ENCODE measurements at places on chromosomes 4 and X. TPM values are rescaled to one million over a fixed set of nuclear protein-coding genes. Genes with fewer than 3 reads are reported as not detected.

KCND1 gene
- total RNA-seq, result 2.0 TPM

GRCh38 chr4:149409146-149409545, 406.5 kb downstream of the IQCM start:
- no peak for ATAC-seq

GRCh38 chrX:136907621-136908020, 27.1 kb upstream of the RBMX start:
- no peak for ATAC-seq

GRCh38 chr4:151887816-151888180, 127.0 kb upstream of the GATB start:
- no peak for ATAC-seq

DNA sequence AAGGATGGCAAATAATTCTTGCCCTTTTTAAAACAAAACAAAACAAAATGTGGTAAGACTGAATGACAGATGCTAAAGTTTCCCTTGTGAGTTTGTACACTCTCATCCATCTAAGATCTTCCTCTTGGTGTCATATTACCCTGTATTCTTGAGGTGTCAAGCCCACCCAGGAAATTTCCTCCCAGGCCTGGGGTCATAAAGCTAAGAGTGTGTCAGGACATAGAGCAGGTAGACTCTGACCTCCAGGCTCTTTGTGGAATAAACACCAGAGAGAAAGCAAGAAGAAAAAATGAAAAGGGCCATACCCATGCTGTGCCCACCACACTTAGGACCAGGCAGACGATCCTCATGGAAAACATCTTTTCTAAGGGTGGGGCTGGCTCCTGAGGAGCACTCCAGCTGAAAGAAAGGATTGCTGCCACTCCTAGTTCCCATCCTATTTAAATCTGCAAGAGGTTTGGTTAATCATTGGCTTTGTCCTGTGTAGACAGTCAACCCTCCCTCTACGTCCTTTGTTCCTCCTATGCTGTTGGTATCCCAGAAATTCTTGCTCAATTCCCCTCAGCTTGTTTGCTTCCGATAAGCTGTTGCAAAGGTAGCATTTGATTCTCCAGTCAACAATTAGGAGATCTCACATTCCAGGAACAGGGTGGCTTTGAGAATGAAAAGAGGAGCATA, at the start of gene FGA:
FGA (minus strand) TSS at position 414 of the 678 bp plus-strand sequence; CDS start at position 359, 55 bp downstream.
- no peak for ATAC-seq
